ENCODE measurements at places on chromosomes 5 and 9.

GRCh38 chr5:157892974-157893373 is 34.0 kb upstream of the CLINT1 start:
- no peak for DNase-seq

DNA sequence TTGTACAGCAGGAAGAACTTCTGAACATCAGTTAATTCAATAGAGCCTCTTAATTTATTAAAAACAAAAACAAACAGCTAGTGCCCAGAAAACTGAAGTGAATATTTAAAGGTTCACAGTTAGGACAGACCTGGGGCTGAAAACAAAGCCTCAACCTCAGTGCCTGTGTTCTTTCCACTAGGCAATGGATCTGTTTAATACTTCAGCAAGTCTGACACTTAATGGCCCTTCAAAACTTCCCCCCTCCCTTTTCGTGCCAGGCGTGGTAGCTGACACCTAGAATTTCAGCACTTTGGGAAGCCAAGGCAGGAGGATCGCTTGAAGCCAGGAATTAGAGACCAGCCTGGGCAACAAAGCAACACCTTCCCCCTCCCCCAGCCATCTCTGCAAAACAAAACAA is 54.5 kb upstream of the IFNK start:
- DNase-seq: no peak

GRCh38 chr9:82612942-82613341 is 450.0 kb downstream of the RASEF start:
- no peak for DNase-seq

- no peak for DNase-seq
Measured at GRCh38 chr5:73948720-73949119, 322.7 kb downstream of the ARHGEF28 start.

- no peak for DNase-seq
Measured at GRCh38 chr5:172920447-172920849, 38.8 kb upstream of the RPL26L1 start.

DNA sequence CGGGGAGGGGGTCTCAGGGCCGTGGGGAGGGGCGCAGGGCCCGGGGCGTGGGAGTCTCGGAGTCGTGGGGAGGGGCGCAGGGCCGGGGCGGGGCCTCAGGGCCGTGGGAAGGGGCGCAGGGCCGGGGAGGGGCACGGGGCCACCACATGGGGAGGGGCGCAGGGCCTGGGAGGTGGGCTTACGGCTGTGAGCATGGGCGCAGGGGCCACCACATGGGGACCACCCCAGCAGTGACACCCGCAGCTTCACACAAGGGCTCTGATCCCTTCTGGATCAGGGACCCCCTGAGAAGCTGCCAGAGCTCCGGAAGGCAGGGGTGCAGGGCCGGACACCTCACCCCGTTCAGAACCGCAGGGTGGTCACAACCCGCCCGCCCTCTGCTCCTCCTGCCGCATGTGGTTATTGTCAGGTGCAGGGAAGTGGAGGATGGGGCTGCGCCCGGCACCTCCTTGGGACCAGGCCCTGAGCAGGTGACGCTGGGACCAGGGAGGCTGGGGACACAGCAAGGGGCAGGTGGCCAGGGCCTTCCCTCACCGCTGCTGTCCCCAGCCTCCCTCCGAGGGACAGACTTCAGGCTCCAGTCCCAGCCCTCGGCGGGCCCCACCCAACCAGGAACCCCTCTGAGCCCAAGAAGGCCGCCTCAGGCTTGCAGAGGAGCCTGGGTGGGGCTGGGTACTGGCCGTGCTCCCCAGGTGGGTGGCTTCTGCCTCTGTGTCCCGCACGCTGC is 53.7 kb downstream of the EXD3 start:
- DNase-seq: no peak

DNA sequence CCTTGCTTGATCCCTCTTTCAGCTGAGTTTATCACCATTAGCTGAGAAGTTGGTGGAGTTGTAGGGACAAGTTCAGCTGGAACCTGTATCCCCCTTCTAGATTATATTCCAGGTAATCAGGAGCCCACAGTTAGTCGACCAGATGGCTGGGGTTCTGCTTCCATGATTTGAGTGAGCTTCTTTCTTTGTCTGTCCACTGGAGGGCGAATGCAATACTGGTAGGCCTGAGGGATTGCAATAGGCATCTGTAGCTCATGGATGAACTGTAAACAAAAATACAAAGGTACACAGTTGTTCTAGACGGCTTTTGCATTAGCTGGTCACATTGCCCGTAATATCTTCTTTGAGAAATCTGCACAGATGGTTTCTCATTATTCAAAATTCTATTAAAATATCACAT is 88.9 kb downstream of the PCSK5 start:
- DNase-seq: no peak

GRCh38 chr5:141392429-141393198 is at the start of gene PCDHGA8:
TSS of gene PCDHGA8 (plus strand) at chr5:141392633. CDS start at chr5:141392814, 181 bp downstream.
- DNase-seq: no peak

DNA sequence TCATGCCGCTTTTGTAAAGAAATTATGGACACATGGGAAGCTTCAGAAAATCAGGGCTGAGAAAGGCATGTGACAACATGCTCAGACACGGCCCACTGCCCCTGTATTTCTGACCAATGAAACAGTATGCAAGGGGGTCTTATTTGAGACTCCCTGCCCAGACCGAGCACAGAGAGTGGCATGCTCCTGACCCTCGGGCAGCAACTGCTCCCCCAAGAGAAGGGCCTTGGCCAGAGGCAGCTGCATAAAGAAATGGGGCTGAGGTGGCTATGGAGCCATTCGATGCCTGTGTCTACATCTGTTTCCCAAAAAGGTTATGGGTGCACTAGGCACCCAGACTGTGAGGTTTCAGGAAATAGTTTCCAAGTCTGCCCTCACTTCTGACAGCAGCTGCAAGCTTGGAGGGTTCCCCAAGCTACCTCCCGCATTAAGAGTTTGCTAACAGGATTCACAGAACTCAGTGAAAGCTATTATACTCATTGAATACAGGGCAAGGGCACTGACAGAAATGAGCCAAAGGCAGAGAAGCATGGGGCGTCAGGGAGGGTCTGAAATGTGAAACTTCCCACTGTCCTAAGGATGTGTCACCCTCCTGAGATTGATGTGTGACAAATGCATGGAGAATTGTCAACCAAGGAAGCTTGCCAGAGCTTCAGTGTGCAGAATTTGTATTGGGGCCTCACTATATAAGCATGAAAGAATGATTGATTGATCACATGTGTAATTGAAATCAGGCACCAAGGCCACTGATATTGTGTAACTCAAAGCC is 94.3 kb downstream of the DAP start:
- DNase-seq: no peak

GRCh38 chr9:89715881-89716280 is 111.1 kb downstream of the GADD45G start:
- DNase-seq: no peak

DNA sequence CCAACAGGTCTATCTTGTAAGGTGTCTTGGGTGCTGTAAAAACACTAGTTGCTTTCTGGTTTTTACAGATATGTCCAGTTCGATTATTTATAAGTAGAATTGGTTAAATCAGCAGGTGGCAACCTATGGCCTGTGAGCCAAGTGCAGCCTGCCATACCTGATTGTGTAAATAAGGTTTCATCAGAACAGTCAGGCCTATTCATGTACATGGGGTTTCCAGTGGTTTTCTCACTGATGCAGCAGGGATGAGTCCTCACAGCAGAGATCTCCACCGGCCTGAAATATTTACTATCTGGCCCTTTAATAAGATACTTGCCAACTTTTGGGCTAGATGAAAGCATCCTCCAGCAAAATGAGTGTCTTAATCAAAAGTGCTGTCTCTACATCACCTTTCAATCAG is 132.9 kb upstream of the ICE1 start:
- no peak for DNase-seq

GRCh38 chr5:180093651-180094382 is 22.3 kb upstream of the RNF130 start:
- no peak for DNase-seq

GRCh38 chr9:2525147-2525546 is 96.4 kb upstream of the VLDLR start:
- no peak for DNase-seq
